ENCODE measurements at places on chromosomes 7 and 10.

- no peak for DNase-seq
Measured at GRCh38 chr7:90755041-90755440, 158.9 kb downstream of the CDK14 start.

DNA sequence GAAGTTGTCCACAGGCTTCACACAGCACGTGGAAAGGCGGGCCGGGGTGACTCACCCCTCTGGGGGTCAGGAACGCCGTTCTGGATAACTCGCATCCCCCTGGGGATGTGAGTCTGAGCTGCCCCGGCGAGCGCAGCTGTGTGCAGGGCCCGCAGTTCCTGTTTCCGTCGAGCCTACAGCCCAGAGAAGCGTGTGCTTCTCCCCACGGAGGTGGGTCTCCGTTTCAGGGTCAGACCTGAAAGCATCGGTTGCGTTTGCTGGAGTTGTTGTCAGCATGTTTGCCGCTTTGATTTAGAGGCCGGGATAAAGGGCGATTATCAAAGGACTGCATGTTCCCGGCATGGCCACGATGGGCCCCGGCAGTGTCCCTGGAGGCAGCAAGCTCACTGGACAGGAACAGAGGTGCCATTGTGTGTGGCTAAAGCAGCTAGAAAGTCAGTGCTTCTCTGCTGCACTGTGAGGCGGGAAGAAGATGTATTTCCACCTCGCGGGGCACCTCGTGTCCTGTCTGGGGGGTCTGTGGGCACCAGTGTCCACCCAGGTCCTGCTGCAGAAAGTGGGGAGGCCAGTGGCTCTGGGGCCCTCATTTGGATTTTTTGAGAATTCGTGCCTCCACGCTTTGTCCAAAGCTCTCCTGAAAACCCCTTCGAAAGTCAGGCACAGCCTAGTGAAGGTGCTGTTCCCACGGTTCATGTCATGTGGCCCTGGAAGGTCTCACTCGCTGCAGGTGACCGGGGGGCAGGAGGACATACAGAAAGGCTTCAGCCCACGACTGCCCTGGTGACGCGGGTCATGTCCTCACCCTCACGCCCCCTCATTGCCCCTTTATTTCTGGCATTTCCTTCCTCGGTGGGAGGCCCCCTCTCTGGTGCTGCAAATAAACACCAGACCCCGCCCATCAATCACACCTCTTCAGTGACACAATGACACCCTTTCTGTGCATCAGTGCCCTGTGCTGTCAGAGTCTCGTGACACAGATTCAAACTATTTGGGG lies 27.4 kb upstream of the GDI2 start:
- no peak for DNase-seq

DNA sequence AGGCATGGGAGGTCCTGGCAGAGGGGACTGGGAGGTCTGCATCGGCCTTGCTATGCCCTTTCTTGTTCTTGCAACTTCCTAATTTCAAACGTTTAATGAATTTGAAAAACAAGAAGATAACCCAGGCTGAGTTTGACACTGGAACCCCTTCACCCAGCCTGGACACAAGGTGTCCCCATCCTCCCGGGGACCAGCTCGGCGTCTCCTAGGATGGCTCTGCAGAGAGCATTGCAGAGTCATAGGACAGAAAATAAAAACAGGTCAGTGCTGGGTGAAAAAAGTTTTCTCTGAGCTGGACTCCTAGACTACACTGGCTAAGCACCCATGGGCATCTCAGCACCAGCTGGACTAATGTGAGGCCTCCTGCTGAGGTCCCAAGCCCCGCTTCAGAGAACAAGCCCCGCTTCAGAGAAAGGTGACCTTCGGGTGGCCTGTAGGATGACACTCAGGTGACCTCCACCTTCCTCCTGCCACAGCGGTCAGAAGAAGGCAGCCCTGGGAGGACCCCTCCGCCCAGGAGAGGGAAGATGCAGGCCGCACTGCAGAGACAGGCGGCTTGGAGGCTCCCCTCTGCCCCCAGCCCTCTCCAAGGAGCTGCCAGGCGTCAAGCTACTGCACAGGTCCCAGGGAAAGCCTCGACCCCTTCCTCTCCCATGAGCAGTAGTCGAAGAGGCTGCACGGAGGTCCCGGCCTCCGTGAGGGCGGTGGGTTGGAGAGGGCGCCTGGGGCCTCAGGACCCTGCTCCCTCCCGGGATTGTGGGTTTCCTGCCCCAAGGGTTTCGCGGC lies 9.3 kb upstream of the UNCX start:
- no peak for DNase-seq

GRCh38 chr10:28236591-28236990 lies 66.3 kb downstream of the MPP7 start:
- DNase-seq = no peak

- DNase-seq = no peak
Measured at GRCh38 chr7:101598422-101598985, 30.6 kb downstream of the MYL10 start.

DNA sequence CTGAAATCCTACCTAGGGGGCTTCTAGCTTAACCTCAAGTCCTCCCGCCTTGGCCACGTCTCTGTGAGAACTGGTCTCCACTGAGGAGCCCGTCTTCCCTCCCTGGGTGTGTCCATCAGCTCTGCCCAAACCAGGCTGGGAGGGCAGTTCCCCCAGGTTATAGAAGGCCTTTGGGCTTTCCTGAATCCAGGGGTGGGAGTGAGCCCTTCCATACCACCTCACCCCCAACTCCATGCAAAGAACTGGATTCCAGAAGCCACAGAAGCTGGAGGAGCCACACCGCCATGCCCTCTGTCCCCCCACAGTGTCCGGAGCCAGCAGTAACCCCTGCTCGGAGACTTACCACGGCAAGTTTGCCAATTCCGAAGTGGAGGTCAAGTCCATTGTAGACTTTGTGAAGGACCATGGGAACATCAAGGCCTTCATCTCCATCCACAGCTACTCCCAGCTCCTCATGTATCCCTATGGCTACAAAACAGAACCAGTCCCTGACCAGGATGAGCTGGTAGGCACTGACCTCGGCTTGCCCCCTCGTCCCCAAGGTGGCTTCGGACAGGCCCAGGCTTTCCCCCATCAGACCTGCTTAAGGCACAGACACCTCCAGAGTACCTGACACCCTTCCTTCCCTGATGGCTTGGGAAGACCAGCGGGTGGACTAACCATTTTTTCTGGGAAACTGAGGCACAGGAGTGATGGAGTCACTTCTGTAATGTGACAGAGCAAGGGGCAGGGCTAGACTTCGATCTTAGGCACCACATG lies 4.7 kb downstream of the CPA1 start:
- no peak for DNase-seq

GRCh38 chr7:40977533-40977932 lies 725.4 kb downstream of the INHBA start:
- DNase-seq = no peak

DNA sequence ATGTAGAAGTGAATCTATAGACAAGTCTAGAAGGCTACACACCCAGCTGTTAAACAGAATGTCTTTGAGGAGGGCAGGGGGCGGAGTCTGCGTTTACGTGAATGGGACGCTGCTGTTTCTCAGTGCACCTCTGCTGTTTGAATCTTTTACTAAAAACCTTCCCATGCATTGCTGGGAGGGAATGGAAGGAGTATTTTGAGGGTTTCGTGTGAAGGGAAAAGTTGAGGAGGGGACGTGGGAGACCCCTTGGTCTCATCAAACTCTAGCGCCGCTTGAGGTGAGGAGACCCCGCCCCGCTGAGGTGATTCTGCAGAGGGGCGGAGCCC lies 492 bp upstream of the VCL start:
- DNase-seq = no peak

- DNase-seq = no peak
Measured at GRCh38 chr7:746155-747061, 19.3 kb upstream of the PRKAR1B start.

- DNase-seq = no peak
Measured at GRCh38 chr7:147304376-147304775, 1187.8 kb downstream of the CNTNAP2 start.

DNA sequence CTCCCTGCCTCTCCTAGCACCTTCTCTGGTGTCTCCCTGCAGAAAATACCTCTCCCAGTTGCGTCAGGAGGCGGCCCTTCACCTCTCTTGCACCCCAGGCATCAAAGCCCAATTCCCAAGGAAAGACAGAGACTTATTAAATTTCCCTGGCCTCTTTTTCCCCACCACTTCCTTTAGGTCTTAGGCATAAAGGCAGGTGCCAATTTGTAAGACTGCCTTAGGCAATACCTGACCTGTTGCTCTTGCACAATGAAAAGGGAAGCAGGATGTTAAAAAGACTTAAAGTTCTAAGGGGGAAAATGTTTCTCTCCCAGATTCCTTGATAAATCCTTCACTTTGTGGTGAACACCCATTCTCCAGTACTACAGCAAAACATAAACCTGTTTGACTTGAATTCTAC lies 186.7 kb downstream of the SLC25A13 start:
- no peak for DNase-seq

DNA sequence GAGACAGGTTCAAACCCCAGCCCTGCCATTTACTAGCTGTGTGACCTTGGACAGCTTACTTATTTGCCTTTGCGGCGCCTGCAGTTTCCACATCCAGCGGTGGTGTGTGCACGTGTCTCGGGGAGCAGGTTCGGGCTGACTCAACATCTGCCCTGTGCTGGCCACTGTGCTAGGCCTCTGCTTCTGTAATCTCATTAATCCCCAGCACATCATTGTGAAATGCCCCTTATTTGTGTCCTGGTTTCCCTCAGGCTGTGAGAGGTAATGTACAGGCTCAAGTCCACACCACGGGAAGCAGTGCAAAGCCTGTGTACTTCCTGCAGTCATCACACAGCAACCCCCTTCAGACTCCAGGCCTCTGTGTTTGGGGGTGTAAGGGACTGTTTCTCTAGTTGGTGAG lies 285.7 kb downstream of the RPS24 start:
- DNase-seq = no peak

- DNase-seq = no peak
Measured at GRCh38 chr7:76315364-76315763, 12.9 kb downstream of the HSPB1 start.

- no peak for DNase-seq
Measured at GRCh38 chr7:32639122-32639521, 143.8 kb downstream of the AVL9 start.

- no peak for DNase-seq
Measured at GRCh38 chr7:36064676-36065075, 88.4 kb upstream of the EEPD1 start.

DNA sequence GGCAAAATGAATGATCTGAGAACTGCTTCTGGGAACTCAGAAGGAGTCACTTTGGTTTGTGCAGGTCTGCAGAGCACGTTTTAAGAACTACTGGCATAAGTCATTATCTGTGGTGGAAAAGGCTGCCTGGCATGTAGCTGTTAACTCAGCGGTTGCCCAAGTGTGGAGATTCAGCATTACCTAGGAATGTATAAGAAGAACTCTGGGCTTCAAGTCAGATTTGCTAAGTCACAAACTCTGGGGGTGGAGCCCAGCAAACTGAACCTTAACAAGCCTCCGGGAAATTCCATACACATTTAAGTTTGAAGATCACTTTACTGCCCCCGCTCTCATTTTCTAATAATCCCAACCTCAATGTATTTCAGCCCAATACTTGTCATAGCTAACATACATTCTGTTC lies 31.1 kb downstream of the PLXDC2 start:
- no peak for DNase-seq

GRCh38 chr7:19587291-19587690 lies 121.5 kb downstream of the POLR1F start:
- no peak for DNase-seq

GRCh38 chr10:112227331-112227987 lies 43.9 kb upstream of the GPAM start:
- no peak for DNase-seq

GRCh38 chr10:69239816-69240434 lies 19.8 kb downstream of the HKDC1 start:
- no peak for DNase-seq

DNA sequence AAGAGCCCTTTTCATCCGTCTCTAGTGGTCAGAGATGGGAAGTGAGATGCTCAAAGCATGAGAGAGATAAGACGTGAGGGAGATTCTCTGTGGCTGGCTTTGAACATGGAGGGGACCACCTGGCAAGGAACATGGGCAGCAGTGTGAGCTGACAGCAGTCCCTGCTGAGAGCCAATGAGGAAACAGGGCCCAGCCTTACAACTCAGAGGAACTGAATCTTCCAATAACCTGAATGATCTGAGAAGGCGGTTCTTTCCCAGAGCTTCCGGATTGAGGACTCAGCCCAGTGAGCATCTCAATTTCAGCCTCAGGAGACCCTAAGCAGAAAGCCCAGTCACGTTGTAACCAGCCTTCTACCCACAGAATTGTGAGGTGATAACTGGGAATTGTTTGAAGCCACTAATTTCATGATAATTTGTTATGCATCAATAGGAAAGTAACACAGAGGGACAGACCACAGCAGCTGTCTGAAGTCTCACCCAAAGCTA lies 33.9 kb upstream of the IKZF1 start:
- DNase-seq = no peak

- DNase-seq = no peak
Measured at GRCh38 chr7:117807676-117808075, 65.6 kb downstream of the CTTNBP2 start.

GRCh38 chr7:122027058-122027457 lies 117.0 kb downstream of the AASS start:
- no peak for DNase-seq

DNA sequence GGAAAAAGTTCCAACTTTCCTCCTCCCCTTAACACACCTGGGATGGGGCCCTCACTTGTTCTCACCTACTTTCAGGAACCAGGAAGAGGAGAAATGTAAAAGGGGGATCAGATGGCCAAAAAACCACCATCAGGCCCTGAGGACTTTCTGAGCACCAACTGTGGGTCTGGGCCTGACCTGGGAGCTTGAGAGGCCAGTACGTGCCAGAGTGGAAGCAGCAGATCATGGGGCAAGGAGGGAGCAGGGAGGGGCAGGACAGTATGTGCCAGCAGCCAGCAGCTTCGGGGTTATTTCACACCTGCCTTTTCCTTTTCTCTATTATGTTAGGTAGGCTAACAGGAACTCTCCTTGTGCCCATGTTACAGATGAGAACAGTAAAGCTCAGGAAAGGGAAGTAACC lies 118.8 kb upstream of the UNC5B start:
- no peak for DNase-seq

DNA sequence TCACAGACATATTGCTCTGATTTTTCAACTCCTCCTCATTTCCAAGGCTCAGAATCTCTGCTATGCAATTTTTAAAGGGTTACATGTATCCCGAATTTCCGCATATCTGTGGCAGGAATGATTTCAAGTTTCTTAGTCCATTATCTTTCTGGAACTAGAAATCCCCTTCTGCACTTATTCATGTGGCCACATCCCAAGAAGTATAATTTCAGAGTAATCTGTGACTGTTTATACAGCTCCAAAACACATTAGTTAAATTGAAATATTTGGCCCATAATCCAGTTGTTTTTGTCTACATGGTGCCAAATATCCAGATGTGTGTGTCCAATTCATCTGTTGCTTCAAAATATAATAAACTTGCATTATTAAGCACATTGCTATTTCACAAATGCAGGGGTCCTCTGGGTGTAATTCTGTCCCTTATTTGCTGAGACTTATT lies 271.2 kb downstream of the ARHGAP12 start:
- no peak for DNase-seq

GRCh38 chr7:83947260-83947659 lies 247.3 kb downstream of the SEMA3A start:
- no peak for DNase-seq

- no peak for DNase-seq
Measured at GRCh38 chr7:85046534-85046933, 140.3 kb downstream of the SEMA3D start.

- no peak for DNase-seq
Measured at GRCh38 chr10:91164520-91165065, 55.9 kb upstream of the PCGF5 start.

- DNase-seq = no peak
Measured at GRCh38 chr7:47460251-47460989, 121.5 kb downstream of the TNS3 start.

GRCh38 chr7:90320801-90321494 lies at the start of gene FAM237B:
Gene FAM237B (minus strand): TSS chr7:90321304. CDS start chr7:90319748, 1,556 bp downstream.
- DNase-seq = peak; percentile 20

GRCh38 chr7:144821067-144821466 lies 14.8 kb downstream of the TPK1 start:
- DNase-seq = no peak

Measured in activated naive CD8-positive, alpha-beta T cell treated with anti-CD3 and anti-CD28 coated beads for 36 hours (primary cell).